Hypothalamus (tissue), 51 donors: ENCODE measurements at places on chromosomes 4 and X.

GRCh38 chr4:3283916-3284315 is 8.9 kb upstream of the RGS12 start:
- no peak for DNase-seq

- DNase-seq, result no peak
These were observed 165.3 kb upstream of the PPP1R2C start for GRCh38 chrX:42943051-42943974.

GRCh38 chrX:150958177-150958576 is 25.0 kb upstream of the HMGB3 start:
- no peak for DNase-seq

GRCh38 chr4:184309241-184310170 is 91.8 kb upstream of the ENPP6 start:
- DNase-seq, result no peak

GRCh38 chrX:134999469-134999868 is 8.7 kb downstream of the SMIM10 start:
- DNase-seq, result no peak

DNA sequence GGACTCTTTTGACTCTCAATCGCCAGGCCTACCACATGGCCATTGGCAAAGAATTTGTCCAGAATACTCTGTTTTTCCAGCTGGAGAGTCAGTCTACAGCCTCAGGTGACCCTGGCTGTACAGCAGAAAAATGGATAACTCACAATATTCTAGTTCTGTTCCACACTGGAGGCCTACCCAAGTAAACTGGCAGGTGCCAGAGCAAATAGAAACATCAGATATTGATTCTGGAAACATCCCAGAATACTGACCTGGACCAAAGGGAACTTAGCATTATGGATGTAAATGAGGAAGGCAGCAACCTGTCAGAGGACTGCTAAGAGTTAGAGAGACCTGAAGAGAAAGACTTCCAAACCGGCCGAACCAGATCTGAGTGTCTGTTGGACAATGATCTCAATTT is 147.9 kb upstream of the SMAD1 start:
- DNase-seq, result no peak

- DNase-seq, result no peak
These were observed 3.3 kb downstream of the KLF3 start for GRCh38 chr4:38667085-38667893.

DNA sequence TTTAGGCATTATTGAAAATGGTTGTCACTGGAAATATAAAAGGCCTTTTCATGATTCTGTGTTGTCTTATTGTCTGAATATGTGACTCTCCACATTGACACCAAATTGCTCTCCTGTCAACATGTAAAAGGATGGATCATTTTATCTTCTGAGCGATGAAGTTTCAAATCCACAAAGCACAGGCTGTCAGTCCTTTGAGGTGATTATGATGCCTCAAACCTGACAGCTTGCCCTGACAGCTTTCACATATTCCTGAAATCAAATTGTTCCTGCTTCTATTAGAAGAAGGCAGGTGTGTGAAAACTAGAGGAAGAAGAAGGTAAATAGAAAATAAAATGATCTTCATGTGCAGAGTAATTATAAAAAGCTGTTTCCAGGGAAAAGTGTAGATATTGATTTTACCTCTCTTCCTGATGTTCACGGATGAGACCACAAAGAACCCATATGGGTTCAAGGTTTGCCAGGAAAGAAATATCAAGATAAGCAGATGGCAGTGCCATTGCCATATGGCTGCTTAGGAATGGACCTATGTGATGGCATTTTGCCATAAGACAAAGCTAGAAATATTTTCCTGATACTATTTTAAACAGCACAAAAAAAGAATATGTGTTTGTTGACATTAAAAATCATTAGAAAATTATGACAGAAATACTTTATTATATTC is 1006.3 kb upstream of the AGA start:
- no peak for DNase-seq
